ENCODE measurements at places on chromosomes 16 and 17.

DNA sequence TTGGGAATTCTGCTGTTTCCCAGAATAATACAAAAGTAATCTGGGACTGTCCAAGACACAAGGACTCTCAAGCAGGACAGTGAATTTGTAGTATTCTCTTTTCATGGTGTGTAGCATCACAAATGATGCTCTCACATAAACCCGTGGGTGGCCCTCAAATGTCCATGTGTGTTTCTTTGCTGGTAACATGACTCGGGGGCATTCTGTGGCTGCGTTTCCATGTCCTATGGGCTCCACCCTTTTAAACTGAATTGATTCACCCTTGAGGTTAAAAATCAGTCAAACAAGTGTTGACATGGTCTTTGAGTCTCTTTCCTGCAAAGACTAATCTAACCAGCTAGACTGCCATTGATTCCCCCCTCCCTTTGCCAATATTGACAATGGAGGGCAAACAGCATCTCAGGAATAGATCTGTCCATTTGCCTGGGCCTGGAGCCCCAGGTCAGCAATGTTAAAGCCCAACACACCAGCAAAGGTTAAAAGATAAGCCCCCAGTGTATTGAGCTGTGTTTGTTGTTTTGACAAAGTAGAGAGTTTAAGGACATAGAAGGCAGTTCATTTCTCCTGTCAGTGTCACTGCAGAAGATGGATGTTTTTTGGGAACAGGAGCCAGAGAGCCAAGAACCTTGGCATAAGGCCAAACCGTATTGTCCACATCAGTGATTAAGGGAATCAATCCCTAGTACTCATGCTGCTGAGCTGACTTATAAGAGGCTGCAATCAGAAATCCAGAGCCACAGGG lies 117.1 kb upstream of the COX10 start:
- no peak for DNase-seq

GRCh38 chr16:29646947-29647346 lies 16.1 kb upstream of the SPN start:
- DNase-seq, result no peak

DNA sequence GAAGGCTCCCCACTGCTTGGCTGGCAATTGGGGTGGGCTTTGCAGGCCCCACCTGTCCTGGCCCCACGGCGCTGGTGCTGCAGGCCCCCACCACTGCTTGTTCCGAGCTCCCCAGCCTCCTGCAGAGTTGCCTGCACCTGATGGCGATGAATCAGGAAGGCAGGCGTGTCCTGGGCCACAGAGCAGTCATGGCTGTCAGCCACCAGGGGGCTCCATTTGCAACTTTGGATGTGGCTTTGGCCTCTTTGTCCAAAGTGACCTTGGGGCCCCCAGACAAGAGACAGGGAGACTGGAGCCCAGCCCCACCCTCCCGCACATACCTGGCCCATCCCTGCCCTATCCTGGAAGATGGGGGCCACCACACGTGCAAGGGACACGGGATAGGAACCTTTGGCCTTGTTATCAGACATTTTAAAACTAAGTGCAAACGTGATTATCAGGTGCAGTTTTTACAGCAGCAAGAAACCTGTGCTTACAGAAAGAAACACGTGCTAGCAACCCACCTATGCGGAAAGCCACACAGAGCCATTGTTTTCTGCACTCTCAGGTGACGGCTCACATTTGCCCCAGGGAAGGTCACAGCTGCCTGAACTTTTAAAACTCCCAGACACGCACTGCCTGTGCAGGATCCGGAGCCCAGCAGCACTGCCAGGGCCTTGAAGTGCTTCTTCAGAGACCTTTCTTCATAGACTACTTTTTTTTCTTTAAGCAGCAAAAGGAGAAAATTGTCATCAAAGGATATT lies at the start of gene DNASE1:
TSS of gene DNASE1 (plus strand) at position 443 of the 743 bp plus-strand sequence. CDS start 683 bp downstream, outside the sequence.
- peak; percentile 50 for DNase-seq

GRCh38 chr17:36740157-36740556 lies 138.8 kb downstream of the MRM1 start:
- no peak for DNase-seq

- DNase-seq, result no peak
These were observed 236.6 kb upstream of the NLRP1 start for GRCh38 chr17:5820721-5821456.

- DNase-seq, result no peak
These were observed 2.9 kb downstream of the CLUH start for GRCh38 chr17:2708585-2709182.

GRCh38 chr17:80946449-80946848 lies 45.2 kb upstream of the CHMP6 start:
- no peak for DNase-seq

DNA sequence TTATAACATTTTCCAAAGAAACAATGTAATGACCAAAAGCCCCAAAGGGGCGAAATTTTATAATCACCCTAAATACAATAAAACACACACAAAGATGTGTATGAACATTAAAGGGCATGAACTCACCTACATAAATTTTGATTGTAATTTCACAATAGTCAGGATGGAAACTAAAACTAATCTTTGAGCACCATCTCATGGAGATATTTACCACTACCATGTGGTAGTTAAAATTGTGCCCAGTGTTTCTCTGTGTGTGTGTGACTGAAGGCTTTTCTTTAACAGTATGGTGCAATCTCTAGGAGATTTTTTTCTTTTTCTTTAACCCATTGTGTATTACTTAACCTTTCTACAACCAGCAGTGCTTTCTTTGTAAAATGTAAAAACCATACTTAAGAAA lies 19.7 kb upstream of the MEIOC start:
- no peak for DNase-seq

DNA sequence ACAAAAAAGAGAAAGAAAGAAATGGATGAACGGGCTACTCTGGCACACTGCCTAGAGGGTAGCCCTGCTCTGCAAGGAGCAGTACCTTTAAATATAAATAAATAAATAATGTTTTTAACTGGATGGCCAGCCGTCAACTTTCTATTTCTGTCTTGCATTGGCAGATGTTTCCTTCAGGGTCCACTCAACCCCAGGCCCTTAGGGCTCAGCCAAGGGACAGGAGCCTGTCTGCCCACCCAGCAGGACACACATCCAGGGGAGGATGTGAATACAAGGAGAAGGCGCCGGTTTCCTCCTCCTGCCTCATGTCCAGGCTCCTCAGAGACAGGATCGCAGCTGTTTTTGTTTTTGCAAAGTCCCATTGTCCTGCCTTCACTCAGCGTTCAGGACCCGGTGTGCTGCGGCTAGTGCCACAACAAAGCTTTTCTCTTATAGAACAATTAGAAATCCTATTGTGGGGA lies 22.6 kb downstream of the TTYH2 start:
- DNase-seq, result no peak

- no peak for DNase-seq
These were observed 48.6 kb upstream of the IRX3 start for GRCh38 chr16:54335230-54335629.

DNA sequence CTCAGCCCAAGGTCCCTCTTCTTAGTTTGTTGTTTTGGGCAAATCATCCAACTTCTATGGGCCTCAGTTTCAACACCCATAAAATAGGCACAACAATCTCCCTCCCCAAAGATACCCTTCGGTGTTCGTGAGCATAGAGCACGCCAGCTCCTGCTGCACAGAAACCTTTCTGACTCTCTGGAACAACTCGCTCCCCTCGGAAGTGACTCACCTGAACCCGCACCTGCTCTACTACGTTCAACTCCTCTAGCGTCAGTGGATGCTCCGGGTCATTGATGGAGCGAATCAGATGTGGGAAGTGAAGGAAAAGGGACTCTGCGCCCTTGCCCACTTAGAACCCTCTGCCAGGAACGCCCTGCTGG lies 445 bp downstream of the CIAO2B start:
- DNase-seq, result no peak

DNA sequence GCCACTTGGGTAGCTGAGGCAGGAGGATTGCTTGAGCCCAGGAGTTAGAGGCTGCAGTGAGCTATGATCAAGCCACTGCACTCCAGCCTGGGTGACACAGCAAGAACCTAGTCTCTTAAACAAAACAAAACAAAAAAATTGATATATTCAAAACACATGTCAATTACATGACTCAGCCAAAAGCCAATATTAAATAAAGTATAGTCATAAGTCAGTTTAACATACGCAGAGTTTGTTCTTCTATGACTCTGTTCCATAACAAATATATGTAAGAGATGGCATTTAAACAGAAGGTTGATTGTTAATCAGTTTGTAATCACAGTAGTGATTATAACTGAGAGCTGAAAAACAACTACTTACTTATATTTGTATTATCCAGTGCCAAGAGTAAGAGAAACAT lies 106.5 kb downstream of the CDH8 start:
- DNase-seq, result no peak

DNA sequence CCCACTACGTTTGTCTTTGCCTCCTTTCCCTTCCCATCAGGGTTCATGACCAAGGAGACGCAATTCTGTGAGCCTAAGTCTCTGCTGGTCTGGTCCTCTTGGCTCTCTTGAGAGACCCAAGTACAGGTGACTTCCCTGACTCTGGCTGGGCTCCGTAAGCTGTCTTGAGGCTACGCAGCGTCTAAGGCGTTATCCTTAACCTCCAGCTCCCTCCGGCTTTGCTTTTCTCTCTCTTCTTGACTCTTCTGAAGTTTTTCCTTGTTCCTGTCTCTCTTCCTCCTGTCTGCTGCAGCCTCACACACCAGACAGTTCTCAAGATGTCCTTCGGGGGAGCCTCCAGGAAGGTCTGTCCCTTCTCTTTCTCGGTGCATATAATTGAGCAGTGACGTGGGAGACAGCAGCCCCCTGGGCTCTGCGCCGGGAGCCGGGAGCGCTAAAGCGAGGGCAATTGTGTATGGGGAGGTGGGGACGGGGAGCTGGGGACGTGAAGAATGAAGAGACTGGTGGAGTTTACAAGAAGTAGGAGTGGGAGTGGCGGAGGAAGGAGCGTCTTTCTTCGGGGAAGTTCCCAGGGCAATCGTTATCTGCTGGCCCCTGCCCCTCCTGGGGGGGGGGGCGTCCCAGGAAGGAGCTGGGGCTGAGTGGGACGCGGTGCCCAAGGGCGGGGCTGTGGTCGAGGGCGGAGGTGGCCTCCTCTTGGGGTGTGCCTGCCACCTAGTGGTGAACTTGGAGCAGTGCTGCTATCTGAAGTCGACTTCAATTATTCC lies 6.9 kb upstream of the PIRT start:
- DNase-seq, result peak; percentile 50

DNA sequence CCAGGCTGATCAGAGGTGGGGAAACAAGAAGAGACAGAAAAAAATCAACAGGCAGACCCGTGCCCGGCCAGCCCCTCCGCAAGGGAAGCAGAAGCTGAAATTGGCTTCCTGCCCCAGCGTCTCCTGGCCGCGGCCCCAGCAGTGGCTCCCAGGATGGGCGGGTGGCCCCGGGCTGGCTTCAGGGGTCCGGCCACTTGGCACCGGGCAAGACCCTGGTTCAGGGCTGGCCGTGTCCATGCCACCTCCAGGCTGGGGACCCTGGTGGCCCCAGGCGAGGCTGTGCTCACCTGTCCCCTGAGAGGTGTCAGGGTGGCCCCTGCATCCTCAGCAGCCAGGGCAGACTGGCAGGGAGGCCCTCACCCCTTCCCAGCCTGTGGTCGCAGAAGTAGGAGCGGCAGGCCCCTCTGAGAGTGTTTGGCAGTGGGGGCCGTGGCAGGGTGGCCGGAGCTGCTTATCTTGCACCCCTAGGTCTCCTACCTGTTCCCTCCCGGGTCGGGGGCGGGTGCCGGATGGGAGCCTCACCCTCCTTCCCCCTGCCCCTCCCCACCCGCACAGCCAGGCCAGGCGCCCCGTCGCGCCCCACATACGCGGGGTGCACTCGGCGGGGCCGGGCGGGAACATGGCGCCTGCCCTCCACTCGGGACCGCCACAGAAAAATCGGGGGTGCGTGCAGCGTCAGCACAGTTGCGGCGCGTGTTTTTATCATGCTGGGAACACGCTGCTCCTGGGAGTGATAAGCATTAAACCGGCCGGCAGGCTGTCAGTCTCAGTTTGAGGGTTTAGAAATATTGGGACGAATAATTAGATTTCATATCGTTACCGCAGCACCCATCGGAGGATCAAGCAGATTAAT lies 46.7 kb upstream of the ZC3H18 start:
- no peak for DNase-seq

DNA sequence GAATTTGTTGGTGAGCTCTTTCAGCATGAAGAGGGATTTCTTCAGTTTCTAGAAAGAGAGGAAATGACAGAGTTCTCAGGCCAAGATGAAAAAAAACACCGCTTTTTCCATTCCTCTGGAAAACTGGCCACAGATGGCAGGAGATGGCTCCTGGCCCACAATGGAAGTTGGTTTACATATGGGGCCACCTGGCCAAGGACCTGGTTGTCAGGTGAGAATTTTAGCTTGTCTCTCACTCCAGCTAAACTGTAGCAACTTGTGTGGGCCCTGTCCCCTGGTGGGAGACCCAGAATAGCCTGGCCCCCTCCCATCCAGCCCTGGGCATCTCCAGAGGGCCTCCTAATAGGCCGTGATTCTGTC lies 33.6 kb downstream of the LGALS9 start:
- no peak for DNase-seq

Data from GM06990 (cell line).